A549 (cell line): ENCODE measurements at places on chromosomes 5 and 9. TPM values are rescaled to one million over a fixed set of nuclear protein-coding genes. Genes with fewer than 3 reads are reported as not detected.

DNA sequence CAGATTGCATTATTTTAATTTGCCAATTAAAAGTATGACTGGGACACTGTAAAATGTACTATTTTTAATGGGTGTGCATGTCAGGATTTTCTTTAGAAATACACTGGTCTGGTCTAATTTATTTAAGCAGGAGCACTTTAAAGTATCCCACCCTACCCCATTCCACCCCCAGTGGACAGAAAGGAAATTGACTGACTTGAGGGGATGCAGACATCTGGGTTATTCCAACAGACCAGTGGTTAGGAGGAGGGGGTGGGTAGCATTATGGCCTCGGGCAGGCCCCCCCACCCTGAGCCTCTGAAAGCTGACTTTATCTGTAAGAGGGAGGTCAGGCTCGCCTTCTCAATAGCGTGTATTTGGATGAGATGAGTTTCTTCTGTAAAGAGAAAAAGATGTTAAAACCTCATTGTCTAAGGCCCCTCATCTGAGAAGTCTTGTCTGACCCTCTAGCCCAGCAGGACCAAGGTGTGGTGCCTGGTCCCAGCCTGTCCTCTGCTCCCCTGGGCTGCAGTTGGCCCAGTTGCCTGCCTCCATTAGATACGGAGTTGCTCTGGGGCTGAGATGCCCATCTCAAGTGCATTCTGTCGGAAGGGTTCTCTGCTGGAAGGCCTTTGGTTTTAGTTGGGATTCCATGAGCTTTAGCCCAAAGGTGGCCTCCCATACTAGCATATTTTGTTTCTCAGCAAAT is 4.4 kb downstream of the HNRNPAB start:
- DNase-seq, result peak; percentile 64

DNA sequence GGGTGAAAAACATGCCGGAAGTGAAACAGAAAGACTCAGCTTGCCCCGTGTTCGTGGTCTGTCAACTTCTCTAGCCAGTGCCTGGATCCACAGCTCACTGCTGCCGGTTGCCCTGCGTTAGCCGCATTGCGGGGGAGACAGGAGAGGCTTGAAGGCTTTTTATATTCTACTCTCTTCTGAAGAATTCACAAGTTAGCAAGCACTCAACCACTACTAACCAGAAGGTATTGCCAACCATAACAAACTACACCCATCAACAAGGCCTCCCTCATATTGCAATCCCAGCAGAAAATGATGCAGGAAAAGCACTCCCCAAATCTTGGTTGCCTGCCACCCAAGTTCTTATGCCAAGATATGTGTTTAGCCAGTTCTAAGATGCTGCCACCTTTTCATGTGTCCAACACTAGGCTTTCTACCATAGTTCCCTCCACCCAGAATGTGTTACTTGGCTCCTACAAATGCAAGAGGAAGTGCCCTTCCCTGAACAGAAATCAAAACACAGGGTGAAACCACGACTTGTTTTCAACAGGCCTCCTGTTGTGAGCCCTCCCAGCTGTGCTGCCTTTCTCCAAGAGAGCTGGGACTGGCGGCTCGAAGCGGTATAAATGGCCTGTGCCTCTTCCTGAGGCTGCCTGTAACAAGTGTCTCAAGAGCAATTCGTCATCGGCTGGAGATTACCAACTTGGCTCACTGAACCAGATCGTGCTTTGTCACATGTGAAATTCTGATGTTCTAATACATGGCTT is 129.0 kb downstream of the SNX18 start:
- DNase-seq, result no peak

DNA sequence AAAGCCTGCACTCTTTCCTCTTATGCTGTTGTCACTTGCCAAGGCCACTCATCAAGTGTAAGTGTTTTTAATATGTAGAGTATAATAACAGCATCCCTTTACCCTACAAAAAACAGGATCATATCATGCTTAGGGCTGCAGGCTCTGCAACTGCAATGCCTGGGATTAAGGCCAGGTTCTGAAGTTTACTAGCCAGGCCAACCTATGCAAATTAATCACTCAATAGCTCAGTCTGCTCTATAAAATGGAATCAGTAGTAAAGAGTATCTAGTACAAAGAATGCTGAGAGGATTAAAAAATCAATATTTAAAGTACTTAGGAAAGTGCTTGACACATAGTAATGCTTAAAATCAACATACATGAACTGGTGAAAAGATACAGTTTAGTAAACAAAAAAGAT is 253.3 kb downstream of the EDIL3 start:
- no peak for DNase-seq

DNA sequence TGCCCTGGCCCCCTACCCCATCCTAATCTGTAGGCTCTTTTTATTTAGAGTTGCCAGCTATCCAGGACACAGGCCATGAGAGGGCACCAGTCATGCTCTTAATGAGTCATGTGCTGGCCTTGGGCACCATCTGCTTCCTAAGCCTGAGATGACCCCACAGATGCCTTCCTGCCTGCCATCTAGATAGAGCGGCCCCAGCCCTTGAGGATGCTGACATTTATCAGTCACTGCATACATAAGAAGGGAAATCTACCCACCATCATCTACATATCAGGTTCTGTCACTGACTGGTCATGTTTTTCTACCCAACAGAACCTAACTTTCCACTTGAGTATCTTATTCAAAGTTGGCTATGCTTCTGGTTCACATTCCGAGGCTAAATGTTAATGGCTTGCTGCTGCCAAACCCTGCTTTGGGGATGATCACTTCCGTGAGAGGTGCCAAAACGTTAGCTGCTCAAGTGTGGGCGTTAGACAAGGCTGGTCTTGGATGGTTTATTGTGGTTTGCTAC is 49.9 kb upstream of the TTC23L start:
- DNase-seq, result no peak

DNA sequence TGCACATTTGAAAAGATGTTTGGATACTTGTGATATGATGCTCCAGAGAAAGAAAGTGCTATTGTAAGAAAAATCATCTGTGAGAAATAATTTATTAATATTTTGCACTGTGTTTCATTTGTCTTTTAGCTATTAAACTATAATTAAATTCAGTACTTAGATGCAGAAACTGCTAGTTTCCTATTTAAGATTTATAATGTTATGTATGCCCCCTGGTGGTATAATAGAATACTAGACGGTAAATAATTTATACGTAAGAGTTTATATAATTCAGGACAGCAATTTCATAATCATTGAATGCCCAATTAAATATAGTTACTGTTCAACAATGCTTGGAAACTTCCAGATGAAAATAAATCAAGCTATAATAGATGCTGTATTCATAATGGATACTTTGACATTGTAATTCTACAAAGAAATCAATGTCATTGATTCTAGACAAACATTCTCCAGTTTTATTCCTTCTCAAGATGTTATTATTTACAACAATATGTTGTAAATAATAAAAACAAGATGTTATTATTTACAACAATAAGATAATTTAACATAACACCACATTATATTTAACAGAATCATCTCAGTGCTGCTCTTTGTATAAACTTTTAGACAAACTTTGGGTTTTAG is 101.0 kb downstream of the TMEM232 start:
- DNase-seq, result peak; percentile 20

DNA sequence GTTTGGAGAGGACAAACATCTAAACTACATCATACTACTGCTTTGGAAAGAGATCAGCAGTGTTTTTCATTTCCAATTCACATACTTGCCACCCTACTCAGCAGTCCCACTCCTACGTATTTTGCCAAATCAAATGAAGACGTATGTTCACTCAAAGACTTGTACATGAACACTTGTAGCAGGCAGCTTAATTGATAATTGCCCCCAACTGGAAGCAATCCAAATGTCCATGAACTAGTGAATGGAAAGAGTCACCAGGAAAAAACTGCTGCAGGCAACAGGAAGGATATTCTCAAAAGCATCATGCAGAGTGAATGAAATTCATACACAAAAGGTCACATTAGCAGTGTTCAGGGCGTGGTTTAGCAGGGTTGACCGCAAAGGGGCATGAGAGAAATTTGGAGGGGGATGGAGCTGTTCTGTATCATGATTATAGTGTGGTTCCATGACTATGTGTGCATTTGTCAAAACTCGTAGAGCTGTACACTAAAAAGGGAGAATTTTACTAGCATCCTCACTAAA is 38.8 kb downstream of the PAEP start:
- no peak for DNase-seq

GRCh38 chr5:100904259-100904861 is 1.3 kb upstream of the ST8SIA4 start:
- peak; percentile 18 for DNase-seq

- no peak for DNase-seq
Measured at GRCh38 chr5:177608243-177609075, 8.5 kb downstream of the B4GALT7 start.

DNA sequence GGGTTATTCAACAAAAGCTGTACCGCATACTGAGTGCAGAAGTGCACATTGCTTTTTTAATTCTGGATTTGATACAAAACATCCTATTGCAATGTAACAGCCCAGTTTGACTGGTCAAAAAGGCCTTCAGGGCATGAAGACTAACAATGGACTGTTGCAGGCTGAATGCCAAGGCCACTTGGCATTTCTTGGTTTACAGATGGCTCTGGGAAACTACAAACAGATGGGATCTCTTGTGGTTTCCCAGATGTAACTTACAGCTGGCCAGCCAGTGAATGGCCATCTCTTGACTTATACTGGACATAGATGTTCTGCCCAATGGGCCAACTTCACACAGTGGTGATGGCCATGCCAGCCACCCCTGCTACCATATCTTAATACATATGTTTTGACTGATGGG is 36.8 kb downstream of the UGT3A2 start:
- no peak for DNase-seq

The ADGRD2 gene
- not detected in 3 replicates for polyA plus RNA-seq
